ENCODE measurements at places on chromosomes 1 and 21.

DNA sequence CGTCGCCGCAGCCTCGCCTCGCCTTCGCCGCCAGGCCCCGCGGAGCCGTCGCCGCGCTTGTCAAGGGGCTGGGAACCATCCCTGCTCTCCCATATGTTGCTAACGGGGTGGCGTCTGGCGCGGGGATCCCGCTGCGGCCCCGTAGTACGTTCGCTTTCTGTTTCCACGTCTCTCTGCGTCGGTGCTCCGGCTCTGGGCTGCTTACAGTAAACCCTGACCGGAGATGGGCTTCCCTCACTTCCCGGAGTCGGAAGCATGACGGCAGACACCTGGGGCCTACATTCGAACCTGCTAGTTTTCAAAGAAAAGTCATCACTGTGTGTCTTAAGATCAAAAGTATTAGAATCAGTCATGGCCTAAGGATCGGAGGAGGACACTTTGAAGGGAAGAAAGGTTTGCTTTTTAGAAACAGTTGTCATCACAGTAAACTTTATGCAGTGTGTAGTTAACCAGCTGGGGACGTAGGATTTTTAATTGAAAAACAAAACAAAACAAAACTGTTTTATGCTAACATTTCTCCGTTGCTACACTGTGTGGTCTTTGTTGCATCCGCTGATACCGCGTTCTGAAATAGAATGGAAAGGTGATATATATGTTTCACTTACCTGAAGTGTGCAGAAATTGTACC, 69.0 kb downstream of the SLC35A3 start:
- DNase-seq = peak; percentile 5

DNA sequence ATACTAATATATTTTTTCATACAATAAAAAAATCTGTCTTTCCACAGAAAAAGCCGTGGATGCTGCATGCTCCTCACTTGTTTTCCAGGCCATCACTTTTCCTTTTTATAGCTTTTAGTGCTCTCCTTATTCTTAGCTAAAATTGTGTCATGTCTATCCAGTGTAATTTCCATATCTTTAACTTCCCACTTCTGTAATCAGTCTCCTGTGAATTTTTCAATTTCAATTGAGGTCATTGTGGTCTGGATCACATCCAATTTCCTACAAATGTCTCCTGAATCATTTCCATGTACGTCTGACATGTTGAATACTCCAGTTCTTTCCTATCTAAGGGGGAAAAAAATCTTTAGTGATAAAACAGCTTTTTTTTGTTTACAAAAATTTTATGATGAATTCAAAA, 838.2 kb upstream of the B3GALT2 start:
- DNase-seq = no peak

DNA sequence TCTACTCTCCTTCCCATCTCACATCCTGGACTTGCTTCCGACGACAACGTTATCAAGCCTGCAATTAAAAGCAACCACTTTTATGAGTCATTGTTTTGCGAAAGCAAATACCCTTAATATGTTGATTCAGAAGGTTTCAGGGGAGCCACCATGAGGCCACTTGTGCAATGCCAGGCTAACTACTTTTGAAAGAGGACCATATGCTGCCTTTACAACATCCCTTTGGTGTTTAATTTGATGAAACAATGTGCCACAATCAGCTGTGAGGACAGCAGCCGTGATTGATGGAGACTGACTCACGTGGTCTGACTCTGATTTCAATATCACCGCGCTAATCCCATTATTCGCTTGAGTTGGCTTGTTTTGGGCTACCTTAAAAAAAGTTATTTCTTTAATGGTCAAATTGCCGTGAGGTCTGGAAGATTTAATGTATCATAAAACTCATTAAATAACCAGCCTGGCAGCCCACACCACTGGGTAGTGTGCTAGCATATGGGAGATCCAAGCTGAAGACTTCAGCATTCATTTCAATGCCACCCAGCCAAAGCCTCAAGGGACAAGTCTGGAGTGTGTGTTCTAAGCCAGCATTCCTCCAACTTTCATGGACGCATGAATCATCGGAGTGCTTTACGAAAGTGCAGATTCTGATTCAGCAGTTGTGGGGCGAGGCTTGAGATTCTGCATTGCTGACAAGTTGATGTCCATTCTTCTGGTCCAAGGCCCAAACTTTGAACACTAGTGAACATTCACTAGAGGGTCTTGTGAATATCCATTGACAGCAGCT, 73.3 kb upstream of the PAXBP1 start:
- DNase-seq = no peak

GRCh38 chr1:2374252-2375155, 16.9 kb downstream of the MORN1 start:
- DNase-seq = no peak

DNA sequence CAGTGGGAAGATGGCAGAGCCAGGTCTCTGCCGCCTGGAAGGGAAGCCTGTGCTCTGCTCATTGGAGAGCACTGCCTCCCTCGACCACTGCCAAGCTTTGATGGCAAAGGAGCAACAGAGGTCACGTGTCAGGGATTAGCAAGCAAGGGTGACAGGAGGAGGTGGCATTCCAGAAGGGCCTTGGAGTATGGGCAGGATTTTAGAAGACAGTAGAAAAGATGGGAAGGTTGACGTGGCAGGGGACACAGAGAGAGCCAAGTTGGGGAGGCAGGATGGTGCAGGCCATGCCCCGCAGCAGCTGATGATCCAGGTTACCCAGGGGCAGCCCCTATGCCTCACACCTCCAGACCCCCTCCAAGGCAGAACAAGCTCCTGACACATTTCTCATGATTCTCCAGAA, 21.9 kb upstream of the LBR start:
- DNase-seq = no peak

DNA sequence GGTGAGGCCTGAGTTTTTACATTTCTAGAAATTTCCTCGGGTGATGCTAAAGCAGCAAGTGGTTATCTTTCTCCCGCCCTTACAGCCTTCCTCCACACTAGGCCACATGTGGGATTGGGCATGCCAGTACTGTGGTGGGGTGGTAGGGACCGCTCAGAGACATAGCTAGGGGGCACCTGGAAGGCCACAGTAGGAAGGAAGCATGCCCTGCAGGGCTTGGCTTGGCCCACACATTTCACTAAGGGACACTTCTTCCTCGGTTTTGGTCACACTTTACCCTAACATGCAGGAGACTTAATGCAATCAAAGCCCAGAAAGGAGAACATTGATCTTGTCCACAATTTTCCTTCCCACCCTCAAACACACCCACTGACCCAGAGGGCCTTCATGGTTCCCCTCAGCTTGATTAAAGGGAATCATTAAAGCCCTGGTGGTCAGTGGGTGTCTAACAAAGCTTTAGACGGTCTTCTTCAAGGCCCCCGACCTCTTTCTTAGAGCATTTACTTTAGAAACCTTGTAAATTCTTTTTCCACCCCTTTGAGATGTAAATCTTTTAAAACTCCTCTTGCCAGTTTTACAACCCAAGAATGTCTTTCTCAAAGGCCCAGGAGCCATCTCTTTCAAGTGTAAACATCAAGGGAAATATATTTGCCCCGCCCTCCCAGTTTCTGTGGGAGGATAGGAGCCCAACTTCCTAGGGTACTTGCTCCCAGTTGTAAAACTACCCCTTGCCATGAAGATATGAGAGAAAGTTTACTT, 246.4 kb upstream of the PTBP2 start:
- DNase-seq = no peak

DNA sequence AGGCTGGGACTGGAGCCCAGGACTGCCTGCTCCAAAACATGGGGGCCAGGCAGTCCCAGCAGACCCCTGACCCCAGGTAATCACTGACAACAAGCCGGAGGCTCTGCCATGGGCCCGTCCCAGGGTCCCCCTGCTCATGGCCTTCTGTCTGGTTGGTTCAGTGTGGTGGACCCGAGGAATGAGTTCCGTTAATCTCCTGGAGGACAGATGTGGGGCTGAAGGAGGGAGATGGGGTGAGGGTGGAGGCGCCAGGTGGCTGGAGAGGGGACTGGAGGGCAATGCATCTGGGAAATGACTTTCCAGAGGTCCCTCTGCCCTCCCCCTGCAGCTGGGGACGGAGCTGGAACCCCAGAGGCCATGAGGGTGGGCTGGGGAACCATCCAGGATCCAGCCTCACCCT, 103.2 kb downstream of the EBNA1BP2 start:
- DNase-seq = no peak

DNA sequence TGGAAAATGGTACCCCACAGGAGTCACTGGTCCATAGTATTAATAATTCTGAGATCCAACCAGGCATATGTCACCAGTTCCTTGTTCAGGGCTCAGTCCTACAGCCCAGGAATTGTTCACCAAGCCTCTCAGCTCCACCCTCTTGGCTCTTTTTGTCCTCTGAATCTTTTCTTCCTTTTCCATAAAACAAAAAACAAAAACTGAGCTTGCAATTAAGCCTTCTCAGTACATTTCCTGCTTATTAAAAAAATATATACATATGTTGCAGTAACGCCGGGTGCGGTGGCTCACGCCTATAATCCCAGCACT, 23.4 kb upstream of the KIF1B start:
- DNase-seq = no peak

DNA sequence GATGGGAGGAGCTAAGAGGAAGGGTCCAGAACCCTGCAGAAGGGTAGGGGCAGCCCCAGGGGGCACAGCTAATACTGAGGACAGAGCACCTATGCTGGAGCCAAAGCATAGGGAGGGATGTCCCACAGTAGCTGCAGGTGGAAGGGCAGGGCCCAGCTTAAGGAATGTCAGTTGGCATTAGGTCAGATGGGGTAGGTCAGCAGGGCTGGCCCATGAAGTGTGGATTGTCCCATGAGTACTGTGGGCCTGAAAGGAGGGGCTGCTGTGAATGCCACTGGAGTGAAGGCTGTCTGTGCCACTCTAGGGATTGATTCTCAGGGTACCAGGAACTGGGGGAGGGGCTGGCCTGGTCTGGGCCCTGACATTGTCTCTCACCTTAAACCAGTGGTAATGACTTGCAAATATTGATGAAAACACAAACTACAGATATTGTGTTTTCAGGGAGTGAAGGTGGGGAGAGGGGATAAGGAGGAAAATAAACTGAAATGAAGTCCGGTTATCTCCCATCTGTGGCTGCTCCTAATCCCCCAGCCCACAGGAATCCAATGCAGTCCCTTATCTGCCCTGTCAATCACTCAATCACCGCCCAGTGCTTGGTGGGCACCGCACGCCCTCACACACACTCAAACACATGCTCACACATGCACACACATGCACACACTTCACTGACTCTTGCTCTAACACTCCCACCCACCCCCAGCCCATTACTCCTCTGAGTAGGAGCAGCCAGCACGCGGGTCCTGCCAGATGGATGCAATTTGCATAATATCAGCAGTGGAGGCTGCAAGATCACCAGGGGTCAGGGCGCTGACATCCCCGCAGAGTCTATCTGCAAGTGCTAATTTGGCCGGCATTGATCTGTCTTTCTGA, 27.8 kb downstream of the DMAP1 start:
- no peak for DNase-seq

- DNase-seq = no peak
Measured at GRCh38 chr1:172670316-172670715, 11.4 kb downstream of the FASLG start.

DNA sequence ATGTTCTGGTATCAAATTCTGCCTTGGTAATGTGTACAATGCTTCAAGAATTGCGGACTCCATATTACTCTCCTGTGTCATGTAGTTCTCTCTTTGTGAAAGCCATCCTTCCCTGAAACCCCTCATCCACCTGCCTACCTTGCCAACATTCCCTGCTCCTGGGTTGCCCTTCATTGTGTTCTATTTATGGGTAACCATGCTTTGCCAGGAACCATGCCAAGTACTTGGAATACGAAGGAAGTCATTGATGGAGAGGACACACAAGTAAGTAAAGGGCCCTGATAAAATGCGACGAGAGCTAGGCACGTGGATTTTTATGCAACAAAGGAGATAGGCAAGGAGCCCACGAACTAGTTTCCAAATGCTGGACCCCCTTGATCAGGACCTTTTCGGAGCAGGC, 300.8 kb downstream of the DISC1 start:
- no peak for DNase-seq

- DNase-seq = no peak
Measured at GRCh38 chr1:236945002-236945401, 59.2 kb downstream of the MT1HL1 start.

DNA sequence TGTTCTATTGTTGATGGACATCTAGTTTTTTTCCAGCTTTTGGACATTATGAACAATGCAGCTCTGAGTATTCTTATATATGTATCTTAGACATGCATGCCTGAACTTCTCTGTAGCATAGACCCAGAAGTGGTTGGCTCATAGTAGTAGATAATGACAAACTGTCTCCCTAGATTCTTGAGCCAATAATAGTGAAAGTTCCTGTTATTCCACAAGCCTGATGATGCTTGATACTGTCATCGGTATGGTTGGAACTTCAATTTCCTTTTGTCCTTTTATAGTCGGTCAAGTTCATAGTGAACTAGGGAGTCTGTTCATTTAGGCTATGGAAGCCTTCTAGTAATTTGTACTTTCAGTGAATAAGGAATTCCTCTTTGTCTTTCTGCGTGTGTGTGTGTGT, 56.8 kb downstream of the MTR start:
- DNase-seq = no peak

DNA sequence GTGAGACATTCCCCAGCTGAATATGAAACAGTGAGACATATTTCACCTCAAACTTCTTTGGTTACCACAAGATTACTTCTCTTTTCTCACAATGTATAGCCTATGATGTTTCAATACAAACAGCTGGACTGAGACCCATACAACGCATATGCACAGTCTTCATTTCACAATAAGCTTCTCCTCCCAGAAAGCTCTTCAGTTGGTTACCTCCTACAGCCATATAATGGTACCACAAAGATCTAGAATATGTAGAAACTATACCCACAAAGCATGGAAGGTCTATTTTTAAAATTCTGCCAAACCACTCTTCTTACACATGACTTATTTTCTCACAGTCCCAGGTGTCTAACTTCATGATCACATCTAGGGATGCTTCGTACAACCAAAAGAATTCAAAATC, 70.8 kb downstream of the JAK1 start:
- DNase-seq = no peak

- no peak for DNase-seq
Measured at GRCh38 chr1:213269829-213270228, 218.8 kb downstream of the RPS6KC1 start.

DNA sequence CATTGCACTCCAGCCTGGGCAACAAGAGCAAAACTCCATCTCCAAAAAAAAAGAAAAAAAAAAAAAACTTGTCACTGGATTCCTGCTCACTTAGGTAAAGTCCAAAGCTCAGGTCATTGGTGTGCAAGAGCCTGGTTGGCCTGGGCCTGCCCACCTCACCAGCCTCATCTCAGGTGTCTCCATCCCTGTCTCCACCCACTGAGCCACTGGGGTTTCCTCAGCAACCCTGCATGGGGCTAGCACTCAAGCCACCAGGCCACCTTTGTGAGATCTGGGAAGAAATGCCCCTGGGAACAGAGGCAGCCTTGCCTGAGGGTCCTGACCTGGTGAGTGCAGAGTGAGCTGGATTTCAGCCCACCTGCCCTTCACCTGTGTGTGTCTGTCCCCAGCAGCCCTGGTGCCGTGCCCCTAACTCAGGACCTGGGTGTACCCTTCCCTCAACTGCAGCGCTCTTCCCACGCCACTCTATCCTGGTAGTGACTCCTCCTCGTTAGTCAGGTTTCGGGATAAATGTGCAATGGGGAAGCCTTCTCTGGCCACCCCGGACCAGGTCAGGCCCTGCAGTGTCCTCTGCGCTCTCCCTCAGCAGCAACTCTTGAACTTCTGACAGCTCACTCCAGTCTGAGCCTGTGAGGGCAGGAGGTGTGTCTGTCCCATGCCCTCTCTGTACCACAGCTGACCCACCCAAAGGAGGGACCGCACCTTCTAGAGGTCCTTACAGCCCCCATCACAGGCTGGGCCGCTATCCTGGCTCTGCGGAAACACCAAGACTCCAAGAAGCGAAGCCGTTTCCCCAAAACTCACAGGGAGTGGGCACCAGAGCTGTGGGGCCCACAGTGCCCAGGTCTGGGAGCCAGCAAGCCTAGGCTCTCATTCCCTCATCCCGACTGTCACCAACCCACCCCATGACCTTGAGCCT, 3.3 kb downstream of the PDZK1IP1 start:
- no peak for DNase-seq

Measured in esophagus squamous epithelium (tissue), 5 donors.